ENCODE measurements at places on chromosomes 12 and 14.

DNA sequence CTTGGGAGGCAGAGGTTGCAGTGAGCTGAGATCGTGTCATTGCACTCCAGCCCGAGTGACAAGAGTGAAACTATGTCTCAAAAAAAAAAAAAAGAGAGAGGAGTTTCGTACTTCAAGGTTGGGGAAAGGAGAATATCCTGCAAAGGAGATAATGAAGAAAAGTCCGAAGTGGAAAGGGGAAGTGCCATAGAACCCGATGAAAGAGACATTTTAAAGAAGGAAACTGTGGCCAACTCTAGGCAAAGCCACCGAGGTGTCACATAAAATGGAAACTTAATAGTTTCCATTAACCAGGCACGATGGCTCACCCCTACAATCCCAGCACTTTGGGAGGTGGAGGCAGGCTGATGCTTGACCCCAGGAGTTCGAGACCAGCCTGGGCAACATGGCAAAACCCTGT lies 15.0 kb upstream of the LTBP2 start:
- DNase-seq = no peak

DNA sequence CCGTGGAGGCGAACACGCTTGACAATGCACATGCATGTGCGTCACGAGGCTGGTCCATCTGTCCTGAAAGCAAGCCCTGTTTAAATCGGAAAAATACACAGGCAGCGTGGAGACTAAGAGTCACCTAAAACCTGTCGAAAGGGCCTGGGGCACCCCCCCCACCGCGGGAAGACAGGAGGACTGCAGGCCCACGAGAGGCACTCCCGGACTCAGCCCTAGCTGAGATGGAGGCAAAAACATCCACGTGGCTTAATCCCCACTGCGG lies 54.1 kb downstream of the CDC42BPB start:
- no peak for DNase-seq

- DNase-seq = no peak
Observed at GRCh38 chr14:35687335-35687939, 121.7 kb downstream of the RALGAPA1 start.

GRCh38 chr14:28375295-28375694 lies 391.3 kb upstream of the FOXG1 start:
- no peak for DNase-seq

DNA sequence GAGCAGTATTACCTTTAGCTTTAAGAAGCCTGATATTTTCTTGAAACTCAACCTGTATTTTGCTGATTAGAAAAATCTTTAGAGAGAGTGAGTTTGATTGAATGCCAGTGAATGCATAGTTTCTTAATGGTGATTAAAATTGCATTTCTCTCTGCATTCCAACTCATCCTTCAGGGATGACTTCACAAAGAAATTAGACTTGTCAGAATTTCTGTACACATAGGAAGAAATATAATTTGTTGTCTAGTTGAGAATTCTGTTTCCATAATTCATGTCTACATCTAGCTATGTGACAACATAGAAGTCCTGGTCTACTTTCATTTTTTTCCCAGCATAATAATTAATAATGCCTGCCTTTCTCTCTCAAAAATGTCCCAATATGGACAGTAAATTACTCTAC lies 136.6 kb downstream of the OTOGL start:
- no peak for DNase-seq

DNA sequence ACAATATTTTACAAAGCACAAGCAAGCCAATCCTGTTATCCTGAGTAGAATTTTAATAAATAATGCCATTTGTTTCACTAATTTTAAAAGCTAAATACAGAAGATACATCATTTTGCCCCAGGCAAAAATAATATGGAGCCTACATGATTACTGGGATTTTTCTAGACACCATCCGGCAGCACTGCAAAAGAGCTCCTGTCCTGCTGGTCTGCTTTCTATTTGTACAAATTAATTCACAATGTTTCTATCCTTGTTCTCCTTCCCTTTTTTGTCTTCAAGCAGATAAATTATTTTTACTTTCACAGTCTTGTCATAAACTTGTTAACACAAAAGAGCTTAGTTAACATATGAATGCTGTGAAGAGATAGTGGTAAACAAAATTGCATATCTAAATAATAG lies 4.6 kb downstream of the SIX1 start:
- no peak for DNase-seq

DNA sequence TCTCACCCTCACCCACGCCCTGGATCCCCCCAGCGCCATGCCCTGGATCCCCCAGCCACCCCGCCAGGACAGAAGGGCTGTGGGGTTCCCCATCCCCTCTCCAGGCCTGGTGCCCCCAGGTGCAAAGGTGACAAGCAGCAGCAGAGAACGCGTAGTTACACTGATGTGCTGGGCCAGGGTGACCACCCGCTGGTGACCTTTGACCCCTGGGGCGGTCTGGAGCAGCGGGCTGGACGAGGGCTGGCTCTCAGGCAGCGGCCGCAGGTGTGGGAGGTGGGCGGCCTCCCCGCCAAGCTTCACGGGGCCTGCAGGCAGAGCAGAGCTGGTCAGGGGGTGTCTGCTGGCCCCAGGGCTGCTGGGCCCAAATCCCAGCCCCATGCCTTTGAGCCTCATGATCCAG lies 40.1 kb downstream of the RFLNA start:
- no peak for DNase-seq

- peak; percentile 68 for DNase-seq
Observed at GRCh38 chr14:75295491-75296345, 17.1 kb downstream of the FOS start.

- DNase-seq = no peak
Observed at GRCh38 chr12:114411071-114411837, 5.3 kb upstream of the TBX5 start.

GRCh38 chr12:82708061-82708879 lies 21.6 kb downstream of the TMTC2 start:
- DNase-seq = no peak

DNA sequence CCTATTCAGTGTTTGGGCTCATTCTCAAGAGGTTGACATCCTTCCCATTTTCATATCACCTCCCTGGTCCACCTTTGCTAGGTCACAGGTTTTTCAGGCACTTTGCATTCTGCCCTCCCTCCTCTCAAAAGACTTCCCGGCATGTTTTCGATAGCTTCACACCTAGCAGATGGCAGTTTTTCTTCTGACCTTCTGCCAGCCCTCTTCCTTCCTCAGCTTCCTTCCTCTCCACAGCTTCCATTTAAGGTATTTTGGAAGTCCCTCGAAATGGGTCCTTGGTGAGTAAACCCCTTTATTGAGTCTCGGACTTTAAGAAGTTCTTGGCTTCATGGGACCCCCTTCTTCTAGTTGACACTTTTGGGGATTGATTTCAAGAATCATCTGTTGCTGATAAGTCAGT lies 358.0 kb downstream of the RGS6 start:
- DNase-seq = no peak

- DNase-seq = no peak
Observed at GRCh38 chr12:132621657-132622435, 3.3 kb downstream of the P2RX2 start.

DNA sequence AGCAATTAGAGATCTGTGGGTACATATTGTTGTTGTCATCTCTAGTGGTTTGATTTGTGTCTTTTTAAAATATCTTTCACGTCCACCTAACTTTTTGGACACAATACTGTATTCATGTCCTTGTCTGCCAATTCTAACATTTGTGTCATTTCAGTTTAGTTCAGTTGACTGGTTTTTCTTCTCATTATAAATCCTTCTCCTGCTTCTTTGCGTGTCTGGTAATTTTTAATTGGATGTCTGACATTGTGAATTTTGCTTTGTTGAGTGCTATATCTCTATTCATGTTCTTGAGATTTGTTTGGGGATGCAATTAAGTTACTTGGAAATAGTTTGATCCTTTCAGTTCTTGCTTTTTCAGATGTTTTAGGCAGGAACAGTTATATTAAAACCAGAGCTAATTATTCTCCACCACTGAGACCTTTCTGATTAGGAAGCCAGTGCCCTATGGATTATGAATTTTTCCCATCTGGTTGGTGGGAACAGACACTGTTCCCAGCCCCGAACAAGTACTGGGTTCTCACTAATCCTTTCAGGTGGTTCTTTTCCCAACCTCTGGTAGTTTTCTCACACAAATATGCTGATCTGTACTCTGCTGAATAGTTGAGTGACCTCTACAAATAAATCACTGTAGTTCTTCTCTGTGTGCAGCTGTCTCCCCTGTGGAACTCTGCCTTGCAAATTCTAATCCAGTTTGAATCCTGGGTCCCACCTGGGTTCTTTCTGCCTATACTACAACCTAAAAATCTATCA lies 91.1 kb upstream of the DYNC1H1 start:
- DNase-seq = no peak

- no peak for DNase-seq
Observed at GRCh38 chr12:132729541-132730320, 19.1 kb downstream of the PGAM5 start.

DNA sequence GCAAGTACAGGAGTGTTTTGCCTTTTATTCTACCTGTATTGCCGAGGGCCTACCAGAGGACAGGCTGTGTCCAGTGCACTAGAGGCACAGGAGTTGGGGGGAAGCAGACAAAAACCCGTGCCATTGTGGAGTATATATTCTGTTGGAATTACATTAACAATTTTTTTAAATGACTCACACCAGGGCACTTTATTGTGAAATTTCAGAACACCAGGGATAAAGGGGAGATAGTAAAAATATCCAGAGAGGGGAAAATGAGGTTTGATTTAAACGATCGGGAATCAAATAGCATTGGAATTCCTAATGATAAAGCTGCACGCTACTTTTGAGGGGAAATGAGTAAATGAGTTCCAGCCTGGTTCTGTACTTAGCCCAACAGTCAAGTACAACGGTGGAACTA lies 123.2 kb downstream of the PELI2 start:
- DNase-seq = no peak

DNA sequence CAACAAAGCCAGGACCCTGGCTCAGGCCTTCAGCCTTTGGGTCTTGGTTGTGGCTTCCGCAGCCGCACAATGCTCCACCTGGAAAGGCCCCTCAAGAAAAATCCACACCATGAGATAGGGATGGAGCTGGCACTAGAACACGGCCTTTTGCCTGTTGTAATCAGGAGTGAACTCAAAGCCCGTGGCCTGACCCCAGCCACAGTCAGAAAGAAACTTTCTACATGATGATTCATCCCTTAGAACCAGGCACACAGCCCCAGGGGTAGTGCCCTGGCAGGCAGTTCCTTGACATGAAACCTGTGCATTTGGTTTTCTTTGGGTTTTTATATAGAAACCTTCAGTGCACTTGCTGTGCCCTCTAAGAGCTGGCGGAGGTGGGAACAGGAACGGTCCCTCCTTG lies 5.1 kb downstream of the CLMN start:
- DNase-seq = peak; percentile 58

GRCh38 chr12:1993871-1994371 lies 10.3 kb downstream of the DCP1B start:
- DNase-seq = no peak

DNA sequence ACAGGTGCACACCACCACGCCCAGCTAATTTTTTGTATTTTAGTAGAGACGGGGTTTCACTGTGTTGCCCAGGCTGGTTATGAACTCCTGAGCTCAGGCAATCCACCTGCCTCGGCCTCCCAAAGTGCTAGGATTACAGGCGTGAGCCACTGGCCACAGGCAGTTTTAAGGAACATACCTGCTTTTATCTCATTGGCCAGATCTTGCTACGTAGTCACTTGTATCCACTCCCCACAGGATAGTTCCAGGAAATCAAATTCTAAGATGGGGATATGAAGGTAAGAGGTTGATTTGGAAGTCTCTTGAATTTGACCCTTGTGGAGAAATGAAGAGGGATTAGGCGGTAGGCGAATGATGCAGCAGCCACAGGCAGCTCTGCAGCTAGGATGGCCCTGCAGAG lies 8.8 kb upstream of the PLEKHG6 start:
- no peak for DNase-seq

DNA sequence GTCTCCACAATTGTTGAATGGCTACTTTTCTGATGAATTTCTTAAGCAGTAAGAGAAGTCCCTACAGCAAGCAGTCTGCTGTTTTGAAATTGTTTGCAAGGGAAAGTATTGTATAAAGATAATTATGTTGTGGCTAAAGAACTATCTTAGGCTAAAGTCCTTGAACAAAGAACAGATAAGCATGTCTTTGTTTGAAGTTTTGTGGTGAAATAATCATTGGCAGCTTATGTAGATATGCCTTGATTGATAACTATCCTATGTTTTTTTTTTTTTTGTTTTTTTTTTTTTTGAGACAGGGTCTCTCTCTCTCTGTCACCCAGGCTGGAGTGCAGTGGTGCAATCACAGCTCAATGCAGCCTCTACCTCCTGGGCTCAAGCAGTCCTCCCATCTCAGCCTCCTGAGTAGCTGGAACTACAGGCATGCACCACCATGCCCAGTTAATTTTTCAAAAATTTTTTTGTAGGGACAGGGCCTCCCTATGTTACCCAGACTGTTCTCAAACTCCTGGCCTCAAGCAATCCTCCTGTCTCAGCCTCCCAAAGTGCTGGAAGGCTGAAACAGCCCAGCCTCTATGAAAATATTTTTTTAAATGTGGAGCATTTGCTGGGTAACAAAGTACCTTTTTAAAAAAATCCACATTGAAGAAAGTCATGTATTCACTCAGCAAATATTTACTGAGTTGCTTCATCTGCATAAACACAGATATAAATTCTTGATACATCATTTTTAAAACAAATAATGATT lies 80.8 kb downstream of the LLPH start:
- DNase-seq = no peak

DNA sequence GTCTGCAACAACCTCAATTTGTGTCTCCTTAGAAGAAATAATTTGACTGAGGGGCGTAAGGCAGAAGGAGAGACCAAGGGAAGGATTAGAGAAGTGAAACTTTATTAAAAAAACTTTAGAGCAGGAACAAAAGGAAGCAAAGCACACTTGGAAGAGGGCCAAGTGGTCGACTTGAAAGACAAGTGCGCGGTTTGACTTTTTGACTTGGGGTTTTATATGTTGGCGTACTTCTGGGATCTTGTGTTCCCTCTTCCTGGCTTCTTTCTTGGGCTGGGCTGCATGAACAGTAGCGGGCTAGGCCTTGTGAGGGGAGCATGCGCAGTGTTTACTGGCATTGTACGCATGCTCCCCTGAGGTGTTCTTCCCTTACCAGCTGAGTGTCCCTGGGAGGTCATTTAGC lies 369.3 kb upstream of the DCN start:
- no peak for DNase-seq

- no peak for DNase-seq
Observed at GRCh38 chr12:45294906-45295305, 79.0 kb downstream of the ANO6 start.

GRCh38 chr12:25745281-25745680 lies 192.2 kb upstream of the LMNTD1 start:
- DNase-seq = no peak

- DNase-seq = no peak
Observed at GRCh38 chr12:108833757-108834472, 23.5 kb downstream of the SSH1 start.

GRCh38 chr14:100159094-100159864 lies at the start of gene DEGS2:
DEGS2 (minus strand) TSS chr14:100159645; CDS start chr14:100159587, 58 bp downstream.
- peak; percentile 61 for DNase-seq

DNA sequence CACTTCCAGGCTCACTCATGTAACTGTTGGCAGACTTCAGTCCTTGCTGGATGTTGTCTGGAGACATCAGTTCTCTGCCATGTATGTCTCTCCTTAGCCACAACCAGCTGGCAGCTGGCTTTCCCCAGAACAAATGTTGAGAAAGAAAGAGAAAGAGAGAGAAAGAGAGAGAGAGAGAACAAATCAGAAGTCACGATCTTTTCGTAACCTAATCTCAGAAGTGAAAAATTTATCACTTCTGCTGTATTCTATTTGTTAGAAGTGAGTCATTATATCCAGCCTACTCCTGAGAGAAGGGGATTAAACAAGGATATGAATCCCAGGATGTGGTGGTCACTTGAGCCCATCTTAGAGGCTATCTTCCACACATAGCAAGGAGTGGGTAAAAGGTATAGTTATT lies 101.2 kb downstream of the BTG1 start:
- no peak for DNase-seq
